Kidney (tissue), 22 donors: ENCODE measurements at places on chromosomes 3 and 15. TPM values are rescaled to one million over a fixed set of nuclear protein-coding genes. Genes with fewer than 3 reads are reported as not detected.

Gene KLHL40
- total RNA-seq, result not detected

Gene AHSG
- not detected for total RNA-seq

Gene GOLGA8G
- total RNA-seq, result not detected

Gene WDR76
- 4.8 TPM for total RNA-seq

Gene ECE2
- not detected for total RNA-seq
